ENCODE measurements at places on chromosomes 1 and 21.

DNA sequence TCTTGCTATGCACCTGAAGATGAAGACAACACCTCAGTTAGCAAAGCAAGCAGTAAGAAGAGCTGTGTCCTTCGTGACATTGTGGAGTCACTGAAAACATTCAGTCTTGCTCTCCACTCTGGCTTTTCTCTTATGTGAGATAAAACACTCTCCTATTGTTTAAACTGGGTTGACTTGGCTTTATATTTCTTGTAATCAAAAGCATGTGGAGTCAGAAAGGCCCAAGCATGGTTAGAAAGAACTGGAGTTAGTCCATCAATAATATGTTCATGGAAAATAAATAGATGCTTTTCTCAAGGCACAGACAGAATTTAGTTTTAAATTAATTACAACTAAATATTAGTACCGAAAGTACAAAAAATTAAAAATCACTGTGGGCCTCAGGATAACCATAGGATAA lies 61.7 kb downstream of the UBE2U start:
- no peak for DNase-seq

- no peak for DNase-seq
These were observed 47.6 kb downstream of the SPSB1 start for GRCh38 chr1:9340172-9340854.

- DNase-seq, result no peak
These were observed 854 bp upstream of the ZRANB2 start for GRCh38 chr1:71081697-71082080.

DNA sequence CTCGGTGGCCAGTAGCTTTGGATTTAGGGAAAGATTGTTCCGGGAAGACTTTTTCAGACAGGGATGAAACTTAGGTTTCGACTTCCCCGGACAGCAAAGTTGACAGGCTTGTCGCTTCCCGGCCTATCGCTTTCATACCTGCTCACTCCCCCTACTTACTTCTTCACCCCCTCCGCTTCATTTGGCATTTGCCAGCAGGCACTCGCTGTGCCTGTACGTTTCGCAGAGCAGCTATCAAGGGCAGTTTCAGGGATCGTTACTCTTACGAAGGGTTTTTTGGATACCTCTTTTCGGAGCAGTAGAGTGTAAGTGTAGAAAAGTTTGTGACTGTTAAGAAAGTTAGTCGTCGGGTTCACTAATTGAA lies 393 bp downstream of the BLZF1 start:
- DNase-seq, result no peak

GRCh38 chr1:29576510-29576909 lies 340.2 kb downstream of the PTPRU start:
- DNase-seq, result no peak

DNA sequence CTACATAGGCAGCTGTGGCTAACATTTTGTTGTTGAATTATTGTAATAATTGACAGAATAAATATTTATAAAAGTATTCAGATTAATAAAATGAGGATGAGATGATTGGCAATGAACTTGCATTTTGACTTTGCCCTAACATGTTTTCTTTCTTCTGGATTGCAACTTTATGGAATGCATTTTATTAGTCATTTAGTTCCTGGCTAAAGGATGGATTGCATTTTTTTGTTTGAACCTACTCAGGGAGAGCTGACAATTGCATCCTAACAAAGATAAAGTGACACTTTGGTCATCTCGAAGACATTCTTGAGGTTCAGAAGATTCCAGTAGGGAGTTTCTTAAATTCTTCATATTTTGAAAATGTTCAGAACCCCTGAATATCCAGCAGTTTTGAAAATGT lies 37.5 kb downstream of the PGM1 start:
- no peak for DNase-seq

DNA sequence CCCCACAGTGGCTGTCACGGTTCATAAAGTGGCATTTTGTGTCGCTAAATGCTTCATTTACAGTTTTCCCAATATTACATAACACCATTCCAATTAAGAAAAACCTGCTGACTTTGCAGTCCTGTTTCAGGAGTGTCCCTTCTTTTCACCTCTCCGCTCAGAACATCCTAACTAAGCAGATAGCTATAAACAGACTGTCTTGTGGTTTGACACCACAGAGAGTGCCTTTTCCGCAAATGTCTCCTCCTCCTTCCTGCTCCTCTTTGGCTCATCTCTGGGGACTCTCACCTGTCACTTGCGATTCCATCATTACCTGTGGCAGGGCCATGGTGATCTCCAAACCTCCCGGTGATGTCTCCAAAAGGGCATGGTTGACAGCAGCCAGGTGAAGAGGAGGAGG lies 119.0 kb downstream of the CNIH3 start:
- DNase-seq, result no peak

- DNase-seq, result no peak
These were observed 84.2 kb downstream of the SH3GLB1 start for GRCh38 chr1:86788300-86789206.

GRCh38 chr1:229893762-229894444 lies 173.1 kb upstream of the GALNT2 start:
- no peak for DNase-seq

- no peak for DNase-seq
These were observed 38.6 kb downstream of the TNFSF18 start for GRCh38 chr1:173012126-173012525.

- no peak for DNase-seq
These were observed 35.3 kb upstream of the NFIA start for GRCh38 chr1:61047061-61047460.

DNA sequence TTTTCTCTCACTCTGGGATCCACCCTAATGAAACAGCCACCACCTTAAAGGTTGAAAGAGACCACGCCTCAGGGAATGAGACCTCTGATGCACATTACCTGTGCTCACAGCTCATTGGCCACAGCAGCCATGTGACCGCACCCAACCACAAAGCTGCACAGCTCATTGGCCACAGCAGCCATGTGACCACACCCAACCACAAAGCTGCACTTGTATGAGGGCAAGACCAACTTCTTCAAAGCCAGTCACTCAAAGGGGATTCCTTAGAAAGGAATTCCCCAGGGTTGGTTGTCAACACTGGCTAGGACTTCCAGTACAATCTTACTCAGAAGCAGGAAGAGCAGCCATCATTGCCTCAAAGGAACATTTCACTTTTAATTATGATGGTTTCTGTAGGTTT lies 43.6 kb upstream of the PDE9A start:
- no peak for DNase-seq

DNA sequence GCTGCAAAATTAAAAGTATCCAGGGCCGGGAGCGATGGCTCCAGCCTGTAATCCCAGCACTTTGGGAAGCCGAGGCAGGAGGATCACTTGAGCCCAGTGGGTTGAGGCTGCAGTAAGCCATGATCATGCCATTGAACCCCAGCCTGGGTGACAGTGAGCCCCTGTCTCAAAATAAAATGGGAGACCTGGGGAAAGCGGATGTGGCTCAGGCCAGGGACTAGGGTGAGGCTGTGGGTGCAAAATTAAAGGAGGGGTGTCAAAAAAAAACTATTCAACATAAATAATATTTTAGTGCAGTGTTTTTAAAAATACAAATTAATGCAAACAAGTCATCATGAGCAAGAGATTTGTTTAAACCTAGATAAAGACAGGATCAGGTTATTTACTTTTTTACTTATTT lies 100.1 kb upstream of the SLC45A1 start:
- no peak for DNase-seq

DNA sequence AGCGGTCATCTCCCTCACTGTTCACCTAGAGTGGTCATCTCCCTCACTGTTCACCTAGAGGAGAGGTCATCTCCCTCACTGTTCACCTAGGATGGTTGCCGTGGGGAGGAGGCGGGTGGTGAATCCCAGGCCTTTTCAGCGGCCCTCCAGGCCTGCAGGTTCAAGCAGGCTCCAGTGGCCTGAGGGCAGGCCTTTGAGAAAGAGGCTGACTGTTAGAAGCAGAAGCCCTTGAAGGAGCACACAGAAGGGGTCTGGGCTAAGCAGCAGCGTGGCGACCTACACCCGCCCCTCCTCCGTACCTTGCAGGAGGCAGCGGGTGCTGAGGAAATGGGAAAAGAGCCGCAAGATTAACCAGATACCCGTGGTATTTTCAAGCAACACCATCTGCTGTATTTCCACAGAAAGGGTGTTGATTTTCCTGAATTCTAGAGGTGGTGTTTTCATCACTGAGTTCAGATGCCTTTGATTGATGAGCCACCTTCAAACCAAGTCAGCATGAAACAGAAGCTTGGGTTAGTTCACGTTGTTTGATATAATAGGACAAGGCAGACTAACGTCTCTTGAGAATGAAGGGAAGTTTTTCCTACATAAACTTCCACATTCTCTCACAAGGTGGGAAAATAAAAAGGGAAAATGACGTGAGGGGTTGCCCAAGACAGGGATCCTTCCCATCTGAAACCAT lies 289.5 kb downstream of the KIF26B start:
- DNase-seq, result no peak

GRCh38 chr1:15198684-15199083 lies 45.1 kb downstream of the TMEM51 start:
- no peak for DNase-seq

GRCh38 chr1:1157914-1158710 lies 15.6 kb upstream of the TTLL10 start:
- DNase-seq, result no peak

DNA sequence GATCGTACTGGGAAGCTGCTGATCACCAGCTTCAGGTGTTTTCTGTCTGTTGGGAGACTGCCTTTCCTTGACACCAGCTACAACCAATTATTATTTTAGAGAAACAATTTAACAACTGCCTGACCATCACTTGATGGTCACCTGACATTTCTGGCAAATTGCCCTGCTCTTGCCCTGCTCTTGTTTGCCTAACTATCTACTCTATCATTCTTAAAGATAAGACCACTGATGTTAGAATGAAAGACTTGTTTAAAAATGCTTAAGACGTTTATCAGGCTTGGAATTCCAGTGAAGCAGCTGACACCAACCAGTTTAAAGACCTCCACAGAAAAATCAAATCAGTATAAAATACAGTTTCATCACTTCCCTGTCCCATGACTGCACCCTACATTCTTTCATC lies 423.3 kb upstream of the CAMK1G start:
- no peak for DNase-seq

DNA sequence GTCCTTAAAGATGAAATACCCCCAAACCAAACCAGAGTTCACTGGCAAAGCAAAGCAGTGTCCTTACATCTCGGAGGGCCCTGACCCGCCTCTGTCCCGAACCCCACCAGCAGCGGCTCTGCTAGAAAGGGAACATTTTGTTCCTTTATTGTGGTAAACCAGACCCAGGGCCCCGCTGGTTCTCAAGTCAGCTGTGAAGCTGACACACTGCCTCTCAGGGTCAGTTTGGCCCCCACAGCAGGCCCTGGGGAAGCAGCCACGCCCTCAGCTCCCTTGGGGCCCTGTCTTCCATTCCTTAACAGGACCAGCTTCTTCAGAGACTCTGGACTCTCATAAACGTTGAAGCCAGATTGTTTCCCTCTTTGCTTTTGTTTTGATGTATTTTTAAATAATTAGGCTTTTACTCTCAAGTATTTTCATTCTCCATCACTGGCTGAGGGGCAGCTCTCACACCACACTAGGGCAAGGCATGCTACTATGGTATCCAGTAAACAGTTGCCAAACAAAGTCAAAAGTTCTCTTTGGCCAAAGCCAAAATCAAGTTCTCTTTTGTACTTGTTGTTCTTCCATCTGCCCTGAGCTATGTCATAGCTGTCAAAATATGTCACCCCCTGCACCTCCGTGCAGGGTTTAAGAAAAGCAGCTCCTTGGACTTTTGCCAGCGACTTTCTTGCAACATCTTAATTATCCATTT lies 61.1 kb upstream of the ANGPTL1 start:
- no peak for DNase-seq

GRCh38 chr1:29176576-29176975 lies 5.1 kb downstream of the SRSF4 start:
- no peak for DNase-seq

GRCh38 chr1:14725238-14725637 lies 126.8 kb downstream of the KAZN start:
- DNase-seq, result no peak

DNA sequence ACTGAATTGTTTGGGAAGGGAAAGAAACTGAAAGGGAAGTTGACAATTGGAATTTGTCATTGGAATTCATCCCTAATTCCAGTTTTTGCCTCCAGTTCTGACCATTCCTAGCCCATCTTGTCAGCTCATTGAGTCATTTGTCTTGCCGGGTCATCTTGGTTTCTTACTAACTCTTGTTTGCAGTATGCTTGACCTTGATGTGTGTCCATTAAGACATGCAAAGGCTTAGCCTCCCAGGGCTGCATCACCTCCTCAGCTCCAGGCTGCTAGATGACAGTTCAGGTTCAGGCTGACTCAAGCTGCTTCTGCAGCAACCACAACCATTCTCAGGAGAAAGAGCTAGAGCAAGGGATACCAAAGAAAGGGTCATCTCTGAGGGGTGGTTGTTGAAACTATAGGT lies 151.3 kb upstream of the PTGFR start:
- DNase-seq, result no peak

DNA sequence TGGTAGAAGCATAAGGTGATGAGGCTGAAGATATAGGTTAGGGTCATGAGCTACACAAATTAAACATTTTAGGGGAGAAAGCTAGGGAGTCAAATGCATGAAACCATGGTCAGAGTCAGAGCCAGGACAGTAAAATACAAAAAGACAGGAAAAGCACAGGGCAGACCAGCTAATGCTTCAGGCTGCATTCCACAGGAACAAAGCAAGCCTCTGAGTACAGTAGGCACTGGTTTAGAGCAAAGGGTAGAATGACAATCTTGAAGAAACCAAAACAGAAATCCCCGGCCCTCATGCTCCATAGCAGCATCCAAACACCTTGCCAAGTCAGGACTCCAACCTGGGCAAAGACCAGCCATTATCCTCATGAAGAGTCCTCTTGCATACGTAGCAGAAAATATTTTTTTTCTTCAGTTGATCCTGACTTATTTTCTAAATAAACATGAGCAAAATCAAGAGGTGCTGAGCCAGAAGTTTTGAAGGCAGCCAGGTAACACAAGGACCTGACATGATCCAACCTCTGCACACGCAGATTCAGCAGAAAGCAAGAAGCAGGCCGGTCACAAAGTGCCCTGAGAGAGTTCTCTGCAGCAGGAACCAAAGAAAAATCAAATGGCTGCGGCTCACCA lies 273.1 kb downstream of the TTLL7 start:
- DNase-seq, result no peak

DNA sequence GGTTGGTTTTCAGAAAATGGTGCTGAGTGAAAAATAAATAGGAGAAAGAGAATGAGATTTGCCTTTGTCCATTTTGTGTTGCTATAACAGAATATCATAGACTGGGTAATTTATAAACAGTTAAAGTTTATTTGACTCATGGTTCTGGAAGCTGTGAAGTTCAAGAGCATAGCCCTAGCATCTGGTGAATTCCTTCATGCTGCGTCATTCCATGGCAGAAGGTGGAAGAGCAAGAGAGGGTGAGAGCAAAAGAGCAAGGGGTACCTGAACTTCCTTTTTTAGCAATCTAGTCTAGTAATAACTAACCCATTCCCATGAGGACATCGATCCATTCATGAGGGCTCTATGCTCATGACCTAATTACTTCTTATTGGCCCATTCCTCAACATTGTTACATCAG lies 209.1 kb upstream of the ZP4 start:
- DNase-seq, result no peak

- DNase-seq, result no peak
These were observed 7.7 kb downstream of the LGR6 start for GRCh38 chr1:202201266-202201665.
